ENCODE measurements at places on chromosomes 1 and 21.

DNA sequence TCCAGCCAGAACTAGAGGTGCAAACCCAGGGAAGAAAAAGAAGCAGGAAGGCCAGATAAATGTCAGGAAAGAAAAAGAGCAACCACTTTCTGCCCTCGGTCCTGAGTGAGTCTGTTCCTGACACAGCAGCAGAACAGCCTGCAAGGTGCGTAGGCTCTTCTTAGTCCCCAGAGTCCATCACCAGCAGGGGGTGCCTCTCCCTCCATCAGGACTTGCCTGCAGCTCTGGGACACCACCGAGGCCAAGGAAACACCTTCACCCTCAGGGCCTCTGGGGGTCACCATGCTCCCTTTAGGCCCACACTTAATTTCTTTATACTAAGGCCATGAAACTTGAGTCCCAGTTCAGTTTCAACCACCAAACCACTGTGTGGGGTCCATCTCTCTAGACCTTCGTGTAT, 43.7 kb upstream of the NFASC start:
- DNase-seq, result peak; percentile 38

GRCh38 chr1:31064718-31065309, 703 bp downstream of the PUM1 start:
- peak; percentile 22 for DNase-seq

DNA sequence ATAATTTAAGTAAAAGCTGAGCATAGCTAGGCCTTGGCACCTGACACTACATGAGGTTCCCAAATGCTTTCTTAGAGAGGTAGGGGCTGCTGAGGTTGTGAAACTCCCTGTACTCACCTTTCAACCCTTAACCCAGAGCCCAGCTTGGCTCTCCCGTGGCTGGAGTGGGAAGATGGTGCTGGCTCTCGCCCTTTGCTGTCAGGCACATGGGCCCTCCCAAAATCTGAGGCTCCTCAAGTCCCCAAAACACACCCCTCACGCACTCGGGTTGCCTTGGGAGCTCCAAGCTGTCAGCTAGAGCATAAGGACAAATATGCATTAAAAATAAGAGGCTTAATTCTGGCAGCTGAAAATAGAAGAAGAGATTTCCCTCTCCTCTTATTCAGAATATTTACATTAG, 46.7 kb upstream of the PLPPR4 start:
- DNase-seq, result no peak

DNA sequence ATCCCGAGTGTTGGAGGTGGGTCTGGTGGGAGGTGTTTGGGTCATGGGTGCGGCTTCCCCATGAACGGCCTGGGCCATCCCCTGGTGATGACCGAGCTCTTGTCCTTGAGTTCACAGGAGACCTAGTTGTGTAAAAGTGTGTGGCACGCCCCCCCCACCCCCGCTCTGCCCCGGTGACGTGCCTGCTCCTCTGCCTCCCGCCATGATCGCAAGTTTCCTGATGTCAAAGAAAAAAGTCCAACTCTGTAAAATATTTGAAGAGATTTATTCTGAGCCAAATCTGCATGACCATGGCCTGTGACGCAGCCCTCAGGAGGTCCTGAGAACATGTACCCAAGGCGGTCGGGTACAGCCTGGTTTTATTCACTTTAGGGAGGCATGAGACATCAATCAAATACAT, 125.1 kb upstream of the COL6A1 start:
- DNase-seq, result no peak

- DNase-seq, result no peak
These were observed 14.2 kb downstream of the PODN start for GRCh38 chr1:53076165-53076564.

DNA sequence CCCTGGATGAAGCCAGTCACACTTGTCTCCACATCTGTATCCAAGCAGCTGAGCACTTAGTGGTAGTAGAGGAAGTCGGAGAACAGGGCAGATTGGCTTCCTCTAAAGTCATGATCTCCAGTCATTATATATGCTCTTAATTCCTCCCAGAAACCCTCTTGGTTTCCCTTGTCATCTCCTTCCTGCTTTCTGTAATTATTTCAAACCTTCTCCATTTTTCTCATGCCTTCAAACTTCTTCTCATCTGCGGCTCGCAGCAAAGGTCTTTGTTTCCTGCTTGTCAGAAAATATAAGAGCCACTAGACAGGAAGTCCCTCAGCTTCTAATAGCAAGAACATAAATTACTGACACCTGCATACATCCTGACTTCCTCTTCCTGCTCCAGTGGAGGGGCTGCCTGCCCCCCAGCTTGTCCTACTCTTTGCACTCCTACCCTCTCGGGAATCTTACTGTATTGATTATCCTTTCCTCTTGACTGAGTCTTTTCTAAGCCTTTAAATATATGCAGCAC, 124.6 kb upstream of the NGF start:
- DNase-seq, result no peak

- DNase-seq, result no peak
These were observed 7.0 kb downstream of the NKAIN1 start for GRCh38 chr1:31232689-31233088.

GRCh38 chr1:52080014-52080415, 23.9 kb downstream of the BTF3L4 start:
- DNase-seq, result no peak

GRCh38 chr21:38780879-38781278, 24.9 kb upstream of the ETS2 start:
- DNase-seq, result no peak

DNA sequence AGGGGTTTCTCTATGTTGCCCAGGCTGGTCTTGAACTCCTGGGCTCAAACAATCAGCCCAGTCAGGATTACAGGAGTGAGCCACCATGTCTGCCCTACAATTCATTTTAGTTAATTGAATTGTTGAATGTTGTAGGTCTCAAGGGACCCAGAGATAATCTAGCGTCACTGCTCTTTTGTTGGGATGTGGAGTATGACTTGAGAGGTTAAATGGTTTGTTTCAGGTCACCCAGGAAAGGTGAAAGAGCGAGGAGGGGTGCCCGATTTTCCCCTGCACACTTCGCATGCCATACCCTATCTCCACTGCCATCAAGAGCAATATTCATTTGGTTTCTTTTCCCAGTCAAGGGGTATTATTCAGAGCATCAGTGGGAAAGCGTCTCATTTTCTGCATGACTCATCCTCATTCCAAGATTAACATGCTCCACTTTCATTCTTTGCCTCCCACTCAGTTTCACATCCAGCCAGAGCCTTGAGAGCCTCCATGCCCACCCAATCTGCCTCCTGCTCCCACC, 13.1 kb upstream of the SLC30A1 start:
- peak; percentile 84 for DNase-seq

GRCh38 chr1:166350490-166350889, 183.7 kb upstream of the FAM78B start:
- DNase-seq, result no peak

DNA sequence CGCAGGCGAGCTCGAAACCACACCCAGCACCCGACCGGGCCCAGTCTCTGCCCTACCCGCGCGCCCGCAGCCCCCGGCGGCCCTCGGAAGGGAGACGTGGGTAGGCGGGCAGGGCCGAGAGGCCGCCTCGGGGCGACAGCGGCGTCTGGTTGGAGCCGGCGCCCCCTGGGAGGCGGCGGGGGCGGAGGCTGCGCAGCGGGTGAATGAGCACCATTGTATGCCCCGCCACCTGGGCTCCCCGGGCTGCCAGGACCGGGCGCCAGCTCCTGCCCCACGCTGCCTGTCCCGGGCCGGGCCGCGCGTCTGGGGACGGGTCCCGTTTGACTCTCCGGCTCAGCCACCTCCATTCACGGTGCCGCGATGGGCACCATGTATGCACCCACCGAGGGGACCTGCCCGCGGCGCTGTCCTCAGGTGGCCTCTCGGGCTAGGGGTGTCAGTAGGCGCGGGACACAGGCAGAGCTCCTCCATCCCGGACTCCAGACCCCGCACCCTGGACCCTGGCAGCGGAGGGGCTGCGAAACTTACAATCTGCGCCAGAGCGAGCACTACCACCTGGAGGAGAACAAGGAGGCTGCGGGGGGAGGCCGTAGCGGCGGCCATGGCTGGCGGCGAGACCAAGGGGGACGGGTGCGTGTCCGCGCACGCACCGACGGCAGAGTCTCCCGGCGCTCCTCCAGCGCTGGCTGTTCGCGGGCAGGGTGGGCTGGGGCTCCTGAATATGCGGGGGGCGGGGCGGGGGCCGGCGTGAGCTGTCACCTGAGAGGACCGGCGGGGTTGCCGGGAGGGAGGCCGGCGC, at the start of gene COL9A2:
Gene COL9A2, minus strand, starts transcription at position 692 of the 799 bp plus-strand sequence. Its CDS starts 89 bp downstream, at position 603.
- DNase-seq, result no peak

GRCh38 chr1:207013321-207014085, 19.1 kb downstream of the C1orf116 start:
- DNase-seq, result no peak

DNA sequence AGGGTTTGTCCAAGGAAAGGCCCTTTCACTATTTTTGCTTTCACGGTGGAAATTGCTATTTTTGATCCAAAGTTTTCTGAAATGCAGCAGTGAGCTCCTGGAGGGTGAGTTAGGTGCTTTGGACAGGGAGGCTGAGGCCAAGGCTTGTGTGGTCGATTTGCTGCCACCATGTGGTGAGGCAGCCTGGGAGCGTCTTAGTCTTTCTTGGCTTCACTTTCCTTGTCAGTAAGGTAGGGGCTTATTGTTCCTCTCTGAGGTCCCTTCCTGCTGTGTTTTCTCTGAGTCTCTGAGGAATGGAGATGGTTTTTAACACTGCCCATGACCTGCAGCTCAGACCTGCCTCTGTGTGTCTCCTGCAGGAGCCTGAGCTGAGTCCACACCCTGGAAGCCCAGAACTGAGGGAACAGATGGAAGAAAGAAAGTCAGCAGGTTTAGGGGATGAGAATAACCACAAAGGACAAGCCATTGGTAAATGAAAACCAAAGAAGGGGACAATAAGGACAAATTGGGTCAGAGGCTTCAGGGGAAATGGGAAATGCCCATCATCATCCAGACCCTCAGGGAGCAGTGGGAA, 20.1 kb upstream of the S100A10 start:
- DNase-seq, result peak; percentile 56

GRCh38 chr1:111392042-111392441, 35.5 kb downstream of the OVGP1 start:
- no peak for DNase-seq

DNA sequence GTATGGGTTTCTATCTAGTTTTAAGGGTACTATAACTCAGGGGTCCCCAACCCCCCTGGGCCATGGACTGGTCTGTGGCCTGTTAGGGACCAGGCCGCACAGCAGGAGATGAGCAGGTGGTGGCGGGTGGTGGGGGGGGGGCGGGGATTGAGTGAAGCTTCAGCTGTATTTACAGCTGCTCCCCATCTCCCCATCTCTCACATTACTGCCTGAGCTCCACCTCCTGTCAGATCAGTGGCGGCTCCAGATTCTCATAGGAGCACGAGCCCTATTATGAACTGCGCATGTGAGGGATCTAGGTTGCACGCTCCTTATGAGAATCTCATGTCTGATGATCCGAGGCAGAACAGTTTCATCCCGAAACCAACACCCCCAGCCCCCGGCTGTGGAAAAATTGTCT, 95.1 kb upstream of the SLC45A1 start:
- DNase-seq, result no peak

DNA sequence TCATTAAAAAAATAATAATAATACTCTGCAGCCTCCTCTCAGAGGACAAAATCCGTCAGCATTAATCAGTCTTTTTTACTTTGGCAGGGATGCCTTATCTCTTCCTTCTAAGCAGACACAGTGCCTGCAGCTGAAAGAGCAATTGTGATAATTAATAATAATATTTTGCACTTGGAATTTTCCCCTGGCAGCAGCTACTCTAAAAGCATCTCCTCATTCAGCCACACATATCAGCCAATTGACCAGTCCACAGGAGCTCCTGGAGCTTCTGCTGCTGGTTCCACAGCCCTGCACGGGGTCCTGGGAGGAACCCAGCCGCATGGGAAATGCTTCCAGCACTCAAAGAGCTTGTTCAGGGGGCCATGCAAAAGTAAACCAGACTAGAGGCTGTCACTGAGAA, 31.0 kb upstream of the VWA5B1 start:
- DNase-seq, result no peak

GRCh38 chr1:239606850-239607400, 220.6 kb downstream of the CHRM3 start:
- DNase-seq, result no peak

DNA sequence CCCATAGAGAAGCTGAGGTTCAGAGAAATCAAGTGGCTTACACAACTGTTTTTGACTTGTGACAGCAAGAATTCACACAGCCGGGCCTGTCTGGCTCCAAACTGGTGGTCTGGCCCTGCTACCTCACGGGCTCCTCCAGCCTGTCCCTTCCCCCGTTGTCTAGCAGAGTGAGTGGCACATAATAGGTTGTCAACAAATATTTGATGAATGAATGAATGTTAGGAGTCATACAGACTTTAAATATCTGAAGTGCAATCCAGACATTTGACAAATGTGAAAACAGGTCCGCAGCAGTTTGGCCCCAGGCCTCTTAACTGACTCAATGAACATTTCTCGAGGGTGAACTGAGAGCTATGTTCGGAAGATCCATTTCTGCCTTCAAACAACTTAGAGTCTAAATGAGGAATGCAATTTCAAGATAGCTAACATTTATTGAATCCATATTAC, 1.1 kb upstream of the RHOC start:
- no peak for DNase-seq

GRCh38 chr1:237211540-237211939, 169.6 kb downstream of the RYR2 start:
- no peak for DNase-seq

DNA sequence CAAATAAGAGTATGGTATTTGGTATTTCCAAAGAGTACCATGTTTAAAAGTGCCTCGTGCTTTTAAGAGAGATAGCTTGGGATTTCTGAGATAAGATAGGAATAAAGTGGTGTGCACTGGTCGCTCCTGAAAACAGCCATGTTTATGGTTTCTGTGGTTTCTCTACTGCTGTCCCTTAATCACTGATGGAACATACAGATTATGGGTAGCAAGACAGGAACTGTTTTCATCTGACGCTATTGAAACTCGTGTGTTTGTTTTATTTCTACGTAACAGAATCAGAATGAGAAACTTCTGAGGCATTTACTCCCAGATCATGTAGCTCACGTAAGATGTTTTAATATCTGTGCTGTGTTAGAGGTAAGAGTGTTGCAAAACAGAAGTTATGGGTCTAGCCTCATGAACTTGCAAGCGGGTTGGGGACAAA, 126.0 kb downstream of the KIAA0319L start:
- no peak for DNase-seq

DNA sequence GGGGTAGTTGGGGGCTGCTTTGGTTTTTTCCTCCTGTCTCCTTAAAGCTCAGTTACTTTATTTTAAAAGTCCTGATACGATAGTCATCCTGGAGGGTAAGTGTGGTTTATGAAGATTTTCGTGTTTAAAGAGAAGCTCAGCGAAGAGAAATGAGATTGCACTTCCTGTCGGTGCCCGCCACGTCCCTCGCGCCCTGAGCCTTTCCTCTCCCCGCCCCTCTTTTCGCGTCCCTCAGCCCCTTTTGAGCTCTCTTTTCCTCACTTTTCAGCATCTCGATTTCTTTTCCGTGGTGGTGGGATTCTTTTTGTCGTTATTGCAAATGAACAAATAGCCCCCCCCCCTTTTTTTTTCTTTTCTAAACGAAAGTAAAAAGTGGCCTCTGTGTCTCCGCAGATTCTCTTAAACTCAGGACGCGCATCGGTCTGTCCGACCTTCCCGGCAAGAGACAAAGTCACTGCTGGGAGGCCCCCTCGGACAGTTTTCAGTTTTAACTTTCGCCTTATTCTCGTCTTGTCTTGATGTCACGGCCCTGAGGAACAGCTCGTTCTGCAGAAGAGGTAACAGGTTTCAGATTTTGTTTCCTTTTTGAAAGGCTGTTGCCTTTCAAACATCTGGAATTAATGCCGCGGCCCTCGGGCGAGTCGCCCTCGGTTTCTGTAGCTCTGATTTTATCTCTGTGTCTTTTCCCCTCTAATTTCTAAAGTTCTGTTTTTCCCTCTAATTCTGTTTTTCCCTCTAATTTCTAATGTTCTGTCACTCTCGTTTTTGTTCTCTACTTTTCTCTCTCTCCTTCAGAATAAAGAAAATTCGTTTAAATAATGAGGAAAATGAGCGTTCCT, 1.0 kb upstream of the DMRTA2 start:
- DNase-seq, result no peak
